SJCRH30 (cell line): ENCODE measurements at places on chromosomes 7 and 10. TPM values are rescaled to one million over a fixed set of nuclear protein-coding genes. Genes with fewer than 3 reads are reported as not detected.

Gene HOXA6
- total RNA-seq: 3.8 and 4.6 TPM in 2 replicates

Gene ACBD7
- 7.8 and 8.9 TPM in 2 replicates for total RNA-seq

Gene SPAG6
- 0.25 and 1.3 TPM in 2 replicates for total RNA-seq

Gene LRRC61
- total RNA-seq: not detected in 2 replicates

Gene PDK4
- 1.4 and 1.5 TPM in 2 replicates for total RNA-seq

Gene OPN1SW
- not detected in 2 replicates for total RNA-seq

DNA sequence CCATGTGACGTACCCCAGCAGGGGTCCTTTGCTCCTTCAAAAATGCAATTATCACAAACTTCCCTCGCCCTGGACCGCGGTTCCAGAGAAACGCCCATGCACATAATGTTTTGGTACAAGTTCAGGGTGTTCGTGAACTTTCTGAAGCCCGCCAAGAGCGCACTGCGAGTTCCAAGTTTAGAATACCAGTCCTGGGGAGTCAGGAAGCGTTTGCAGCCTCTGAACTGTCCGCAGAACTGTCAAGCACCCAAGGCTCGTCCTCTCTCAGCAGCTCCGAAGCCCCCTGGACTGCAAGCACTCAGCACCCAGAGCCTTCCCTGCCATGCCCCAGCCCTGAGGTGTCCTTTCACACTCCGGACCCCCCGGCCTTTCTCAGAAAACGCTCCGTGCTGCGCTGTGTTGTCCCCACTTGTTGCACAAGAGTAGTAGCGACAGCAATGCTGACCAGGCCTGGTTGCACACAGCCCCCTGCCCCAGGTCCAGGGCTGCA is 30.3 kb downstream of the CALML3 start:
- H3K27ac ChIP-seq: no peak overlapping the region
- no peak overlapping the region for H3K4me3 ChIP-seq
- H3K27me3 ChIP-seq: no peaks in the 10 kb centered on the region
- H3K4me1 ChIP-seq: peaks cover 40% of the 10 kb centered on the region
- DNase-seq: no peak

GRCh38 chr10:70191972-70192305 is 21.6 kb upstream of the SAR1A start:
- H3K27ac ChIP-seq: no peak overlapping the region; the same call in 1 of the 2 replicates
- no peak overlapping the region for H3K4me3 ChIP-seq
- no peak for DNase-seq
- H3K36me3 ChIP-seq: no peaks in the 10 kb centered on the region

GRCh38 chr7:4020086-4020485 is 662.0 kb upstream of the FOXK1 start:
- no peak for DNase-seq
- H3K4me1 ChIP-seq: peaks cover 9% of the 10 kb centered on the region; the same call in 1 of the 2 replicates

DNA sequence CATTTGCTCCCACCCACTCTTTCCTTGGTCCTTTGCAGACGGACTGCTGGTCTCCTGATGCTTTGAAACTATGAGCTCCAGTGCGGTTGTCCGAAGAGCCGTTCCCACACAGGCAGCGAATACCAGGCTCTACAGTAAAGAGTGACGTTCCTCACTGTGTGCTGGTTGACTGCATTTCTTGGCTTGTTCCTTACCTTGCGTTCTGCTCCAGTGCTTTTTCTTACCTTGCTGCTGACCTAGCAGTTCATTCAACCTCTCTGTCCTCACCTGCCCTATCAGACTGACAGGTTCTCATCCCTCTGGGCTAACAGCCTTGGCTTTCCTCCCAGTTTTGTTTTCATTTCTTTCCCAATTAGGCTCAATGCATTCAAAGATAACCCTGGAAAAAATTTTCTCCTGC is 214.8 kb downstream of the TMEM178B start:
- no peak for DNase-seq
- no peak overlapping the region for H3K4me3 ChIP-seq
- no peaks in the 10 kb centered on the region for H3K36me3 ChIP-seq
- H3K27me3 ChIP-seq: no peaks in the 10 kb centered on the region

GRCh38 chr10:103540722-103541121 is 47.2 kb downstream of the NEURL1 start:
- no peak overlapping the region for H3K27ac ChIP-seq
- no peak for DNase-seq
- no peaks in the 10 kb centered on the region for H3K27me3 ChIP-seq

DNA sequence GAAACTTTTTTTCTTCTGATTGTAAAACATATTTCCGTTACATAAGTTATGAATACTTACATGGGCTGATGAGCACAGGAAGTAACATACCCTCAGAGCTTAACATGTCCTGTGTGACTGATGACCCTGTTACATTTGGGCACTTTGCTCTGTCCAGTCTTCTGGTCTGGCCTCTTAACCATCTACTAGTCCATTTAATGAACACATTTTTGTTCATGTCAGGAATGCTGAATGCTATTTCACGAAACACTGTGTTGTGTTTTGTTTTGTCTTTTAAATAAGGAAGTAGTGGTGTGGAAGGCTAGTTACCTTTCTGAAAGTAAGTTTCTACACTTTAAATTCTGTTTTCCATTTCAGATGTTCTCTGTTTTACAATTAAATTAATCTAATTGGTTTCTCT is 77.7 kb downstream of the RBM33 start:
- peaks cover 21% of the 10 kb centered on the region for H3K36me3 ChIP-seq
- H3K4me3 ChIP-seq: no peak overlapping the region
- no peaks in the 10 kb centered on the region for H3K27me3 ChIP-seq
- no peaks in the 10 kb centered on the region for H3K4me1 ChIP-seq

DNA sequence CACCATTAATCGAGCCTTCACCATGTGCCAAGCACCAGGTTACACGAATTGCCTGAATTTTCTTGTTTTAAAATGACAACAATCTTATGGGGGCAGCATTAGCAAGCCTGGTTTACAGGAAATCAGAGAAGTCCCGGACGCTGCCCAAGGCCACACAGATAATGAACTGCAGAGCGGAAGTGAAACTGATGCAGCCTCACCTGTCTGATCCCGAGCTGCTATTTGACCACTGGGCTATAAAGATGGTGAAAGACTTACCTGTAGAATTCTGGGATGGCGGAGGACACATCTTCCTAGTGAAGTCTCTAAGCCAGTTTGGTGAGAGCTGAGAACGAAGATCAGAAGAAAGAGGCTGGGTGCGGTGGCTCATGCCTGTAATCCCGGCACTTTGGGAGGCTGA is 21.7 kb upstream of the GALNTL5 start:
- no peak overlapping the region for H3K4me3 ChIP-seq
- peaks cover 2% of the 10 kb centered on the region; the same call in 1 of the 2 replicates for H3K4me1 ChIP-seq
- H3K27ac ChIP-seq: no peak overlapping the region
- no peaks in the 10 kb centered on the region for H3K27me3 ChIP-seq
- no peaks in the 10 kb centered on the region for H3K36me3 ChIP-seq
- no peak for DNase-seq

DNA sequence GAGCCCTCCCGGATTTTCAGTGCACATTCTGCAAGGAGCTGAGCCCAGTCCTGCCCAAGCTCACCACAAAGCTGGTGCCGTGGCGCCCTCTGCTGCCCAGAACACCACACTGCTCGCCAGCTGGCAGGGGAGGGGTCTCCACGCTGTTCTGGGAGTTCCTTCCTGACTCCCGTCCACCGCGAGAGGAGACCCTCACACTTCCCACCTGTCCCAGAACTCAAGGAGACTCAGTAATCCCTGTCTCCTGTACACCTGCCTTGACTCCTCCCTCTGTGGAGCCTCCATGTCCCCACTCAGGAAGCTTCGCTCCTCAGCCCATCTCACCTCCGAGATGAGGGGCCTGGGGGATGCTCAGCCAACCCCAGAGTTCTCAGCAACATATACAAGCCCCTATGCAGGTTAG is 11.3 kb downstream of the C10orf105 start:
- H3K4me1 ChIP-seq: peaks cover 2% of the 10 kb centered on the region; the same call in 1 of the 2 replicates
- peak; percentile 42 for DNase-seq
- H3K27me3 ChIP-seq: no peaks in the 10 kb centered on the region
- no peaks in the 10 kb centered on the region for H3K36me3 ChIP-seq
- no peak overlapping the region for H3K27ac ChIP-seq

- peak overlapping the region; percentile 82 for H3K27ac ChIP-seq
- H3K4me1 ChIP-seq: peaks cover 61% of the 10 kb centered on the region
- no peaks in the 10 kb centered on the region for H3K36me3 ChIP-seq
- no peaks in the 10 kb centered on the region for H3K27me3 ChIP-seq
- DNase-seq: no peak
Observed at GRCh38 chr7:120916538-120916937, 34.0 kb upstream of the ING3 start.

GRCh38 chr7:134593530-134594392 is 44.9 kb downstream of the AKR1B15 start:
- peak; percentile 32 for DNase-seq
- H3K4me3 ChIP-seq: no peak overlapping the region
- no peaks in the 10 kb centered on the region for H3K36me3 ChIP-seq
- no peak overlapping the region for H3K27ac ChIP-seq

- no peak overlapping the region for H3K4me3 ChIP-seq
- no peaks in the 10 kb centered on the region for H3K4me1 ChIP-seq
- H3K36me3 ChIP-seq: no peaks in the 10 kb centered on the region
- no peaks in the 10 kb centered on the region for H3K27me3 ChIP-seq
- no peak overlapping the region for H3K27ac ChIP-seq
Observed at GRCh38 chr10:1579141-1579491, 158.2 kb downstream of the ADARB2 start.
